Uterine smooth muscle cell (primary cell): ENCODE measurements at places on chromosomes 5 and 9. TPM values are rescaled to one million over a fixed set of nuclear protein-coding genes. Genes with fewer than 3 reads are reported as not detected.

C9orf152 gene
- total RNA-seq = under 0.01 TPM in 1 of 2 replicates, not detected in the other

GZMA gene
- total RNA-seq = not detected in 2 replicates

RAI14 gene
- 233 and 259 TPM in 2 replicates for total RNA-seq

BTNL9 gene
- total RNA-seq = not detected in 2 replicates
